ENCODE measurements at places on chromosomes 16 and 17.

DNA sequence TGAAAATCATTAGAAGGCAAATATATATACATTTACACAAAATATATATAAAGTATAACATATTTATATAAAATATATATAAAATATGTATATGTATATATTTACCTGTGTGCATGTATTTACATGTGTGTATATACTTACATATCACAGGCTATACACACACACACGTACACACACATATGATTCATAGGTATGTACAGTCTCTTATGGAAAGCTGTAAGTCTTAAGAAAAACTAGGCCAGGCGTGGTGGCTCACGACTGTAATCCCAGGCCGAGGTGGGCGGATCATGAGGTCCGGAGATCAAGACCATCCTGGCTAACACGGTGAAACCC lies 14.7 kb downstream of the TOM1L2 start:
- no peak for DNase-seq

- no peak for DNase-seq
Measured at GRCh38 chr17:58088624-58089023, 5.4 kb downstream of the DYNLL2 start.

DNA sequence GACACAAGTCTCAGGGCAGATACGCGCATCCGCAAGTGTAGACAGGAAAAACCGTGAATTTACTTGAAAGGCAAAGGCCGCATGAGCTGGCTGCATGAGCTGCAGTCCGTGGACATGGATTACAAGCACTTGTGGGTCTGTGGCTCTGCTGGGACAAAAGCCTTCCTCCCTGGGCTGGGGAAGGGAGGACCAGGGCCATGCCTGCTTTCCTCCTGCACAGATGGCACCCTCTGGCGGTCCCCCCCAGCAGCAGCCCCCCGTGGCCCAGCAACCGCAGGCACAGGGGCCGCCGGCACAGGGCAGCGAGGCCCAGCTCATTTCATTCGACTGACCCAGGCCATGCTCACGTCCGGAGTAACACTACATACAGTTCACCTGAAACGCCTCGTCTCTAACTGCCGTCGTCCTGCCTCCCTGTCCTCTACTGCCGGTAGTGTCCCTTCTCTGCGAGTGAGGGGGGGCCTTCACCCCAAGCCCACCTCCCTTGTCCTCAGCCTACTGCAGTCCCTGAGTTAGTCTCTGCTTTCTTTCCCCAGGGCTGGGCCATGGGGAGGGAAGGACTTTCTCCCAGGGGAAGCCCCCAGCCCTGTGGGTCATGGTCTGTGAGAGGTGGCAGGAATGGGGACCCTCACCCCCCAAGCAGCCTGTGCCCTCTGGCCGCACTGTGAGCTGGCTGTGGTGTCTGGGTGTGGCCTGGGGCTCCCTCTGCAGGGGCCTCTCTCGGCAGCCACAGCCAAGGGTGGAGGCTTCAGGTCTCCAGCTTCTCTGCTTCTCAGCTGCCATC lies 1.7 kb upstream of the MRPL12 start:
- DNase-seq: no peak

DNA sequence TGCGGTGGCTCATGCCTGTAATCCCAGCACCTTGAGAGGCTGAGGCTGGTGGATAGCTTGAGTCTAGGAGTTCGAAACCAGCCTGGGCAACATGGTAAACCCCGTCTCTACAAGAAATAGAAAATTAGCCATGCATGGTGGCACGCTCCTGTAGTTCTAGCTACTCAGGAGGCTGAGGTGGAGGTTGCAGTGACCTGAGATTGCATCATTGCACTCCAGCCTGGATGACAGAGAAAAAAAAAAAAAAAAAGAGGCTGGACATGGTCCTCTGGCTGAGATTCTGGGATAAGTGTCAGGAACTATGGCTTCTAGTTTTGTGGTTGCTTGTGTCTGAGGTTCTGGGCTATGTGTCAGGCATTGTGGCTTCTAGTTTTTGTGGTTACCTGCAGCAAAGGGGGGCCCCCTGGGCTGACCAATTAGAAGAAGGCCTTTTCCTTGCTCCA lies 7.0 kb downstream of the KSR1 start:
- no peak for DNase-seq

DNA sequence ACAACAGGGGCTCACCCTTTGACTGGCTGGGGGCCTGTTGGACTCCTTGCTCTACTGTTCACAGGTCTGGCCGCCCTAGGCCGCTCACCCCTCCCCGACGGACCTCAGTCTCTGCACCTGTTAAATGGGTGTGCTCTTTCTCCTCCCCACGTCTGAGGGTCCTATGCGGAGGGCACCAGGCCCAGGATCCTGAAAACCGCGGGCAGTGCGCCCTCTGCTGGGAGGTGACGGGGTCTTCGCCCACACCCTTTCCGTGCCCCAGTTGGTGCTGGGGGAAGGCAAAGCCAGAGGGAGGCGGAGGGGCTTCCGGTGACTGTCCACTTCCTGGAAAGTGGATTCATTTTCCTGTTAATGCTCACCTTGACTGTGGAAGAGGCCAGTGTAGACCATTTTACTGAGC lies 1010.9 kb downstream of the KCNJ18 start:
- DNase-seq: no peak

DNA sequence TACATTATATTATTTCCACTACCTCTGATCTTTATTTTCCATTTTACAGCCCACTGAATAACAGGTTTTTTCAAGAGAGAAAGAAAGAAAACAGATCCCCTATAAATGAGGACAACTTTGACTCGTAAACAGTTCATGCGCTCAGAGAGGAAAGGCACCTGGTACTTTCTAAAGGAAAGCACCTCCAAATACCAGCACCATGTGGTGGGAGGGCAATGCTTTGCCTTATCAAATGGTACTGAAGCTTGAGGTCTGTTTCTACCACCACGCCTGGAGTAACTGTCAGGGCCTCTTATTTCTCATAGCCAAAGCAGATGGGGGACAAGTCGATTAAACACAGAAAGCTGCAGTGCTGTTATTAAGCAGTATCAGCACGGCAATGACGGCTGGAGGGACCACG lies 510.3 kb upstream of the ZFHX3 start:
- DNase-seq: no peak

DNA sequence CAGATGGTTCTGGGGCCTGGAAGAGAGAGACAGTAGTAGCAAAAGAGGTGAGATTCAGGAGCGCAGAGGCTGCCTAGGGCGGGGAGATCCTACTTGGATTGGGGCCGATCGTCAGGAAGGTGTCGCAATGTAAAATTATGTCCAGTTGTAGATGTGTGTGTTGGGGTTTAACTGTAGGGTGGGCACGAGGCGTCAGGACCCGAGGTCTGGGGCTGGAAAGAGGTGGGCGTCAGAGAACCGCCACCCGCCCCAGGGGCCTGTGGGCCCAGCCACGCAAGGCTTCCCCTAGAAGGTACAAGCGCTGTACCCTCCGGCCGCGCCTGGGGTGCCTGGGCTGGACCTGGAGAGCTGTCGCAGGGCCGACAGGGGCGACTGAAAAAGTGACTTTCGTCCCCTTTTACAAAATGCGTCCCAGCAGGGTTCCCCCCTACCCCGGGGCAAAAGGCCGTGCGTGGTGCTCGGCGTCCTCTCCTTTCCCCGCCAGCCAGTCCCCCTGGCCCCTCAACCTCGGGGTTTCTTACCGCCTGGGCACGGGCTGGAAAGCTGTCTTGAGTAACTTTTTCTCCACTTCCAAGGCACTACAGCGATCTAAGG lies 2.8 kb downstream of the IRX3 start:
- no peak for DNase-seq

GRCh38 chr16:55835581-55835980 lies 2.7 kb upstream of the CES1 start:
- DNase-seq: no peak

DNA sequence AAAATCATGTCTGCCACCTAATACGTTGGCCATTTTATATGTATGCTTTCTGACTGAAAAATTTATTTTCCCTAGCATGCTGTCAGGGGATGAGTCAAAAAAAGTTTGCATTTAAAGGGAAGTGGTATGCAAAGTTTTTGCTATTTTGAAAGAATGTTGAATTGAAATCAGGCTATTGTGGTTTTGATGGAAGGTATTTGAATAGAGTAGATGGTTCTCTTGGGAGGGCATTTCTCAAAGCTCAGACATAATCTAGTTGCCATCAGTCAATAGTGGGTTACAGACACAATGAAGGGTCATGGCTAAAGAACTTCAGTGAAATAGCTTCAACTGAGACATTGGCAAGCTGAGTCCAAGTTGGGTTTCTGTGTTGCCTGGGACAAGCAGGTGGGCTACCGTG lies 102.4 kb downstream of the MAP2K6 start:
- no peak for DNase-seq

DNA sequence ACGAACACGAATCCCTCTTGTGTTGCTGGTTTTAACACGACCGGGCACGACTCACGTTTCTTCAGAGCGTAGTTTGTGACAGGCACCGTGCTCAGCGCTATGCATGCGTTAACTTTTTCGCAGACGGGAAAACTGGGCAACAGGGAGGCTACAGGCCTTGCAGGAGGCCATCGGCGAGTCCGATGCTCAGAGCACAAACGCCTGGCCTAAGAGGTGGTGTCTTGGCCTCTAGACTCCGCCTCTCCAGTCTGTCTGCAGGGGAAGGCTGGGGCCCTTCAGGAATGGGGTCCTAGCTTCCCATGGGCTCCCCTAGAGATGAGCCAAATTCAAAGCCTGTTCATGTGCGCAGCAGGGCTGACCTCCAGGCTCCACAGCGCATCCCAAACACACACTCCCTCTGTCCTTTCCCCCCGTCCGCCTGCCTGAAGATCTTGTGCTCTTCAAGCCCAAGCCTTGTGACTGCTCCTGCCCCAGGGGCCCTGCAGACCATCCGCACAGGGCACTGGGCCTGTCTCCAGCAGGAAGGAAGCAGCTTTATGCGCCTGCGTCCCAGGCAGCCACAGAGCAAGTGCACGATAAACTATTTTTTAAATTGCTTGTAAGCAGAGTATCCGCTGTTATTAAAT lies 3.1 kb downstream of the CLCN7 start:
- DNase-seq: no peak

DNA sequence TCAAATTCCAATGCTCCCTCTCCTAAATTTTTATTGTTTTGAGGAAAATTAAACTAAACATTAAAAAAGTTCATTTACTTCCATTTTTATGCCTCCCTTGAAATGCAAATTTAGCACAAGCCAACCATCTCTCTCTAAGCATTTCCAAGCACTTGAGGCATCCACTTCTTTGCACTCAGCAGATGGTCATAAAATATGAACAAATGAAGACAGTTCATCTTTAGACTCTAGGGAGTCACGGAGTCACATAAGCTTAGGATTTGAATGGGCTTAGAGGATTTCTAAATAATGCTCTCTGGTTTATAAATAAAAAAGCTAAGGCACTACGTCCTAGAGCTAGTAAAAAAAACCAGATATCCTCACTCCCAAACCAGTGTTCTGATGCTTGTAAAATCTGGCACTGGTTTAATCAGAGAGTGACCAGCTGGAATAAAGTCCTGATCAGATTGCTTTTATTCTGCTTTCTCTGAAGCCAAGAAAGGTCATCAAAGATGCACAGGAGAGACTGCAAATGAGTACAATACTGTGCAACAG lies 204.2 kb downstream of the CA10 start:
- DNase-seq: no peak

GRCh38 chr17:76182016-76182764 lies 41.1 kb upstream of the FOXJ1 start:
- DNase-seq: peak; percentile 76

GRCh38 chr17:37791447-37792399 lies 46.9 kb upstream of the HNF1B start:
- DNase-seq: no peak

- no peak for DNase-seq
Measured at GRCh38 chr16:65945493-65945892, 421.0 kb upstream of the CDH5 start.

DNA sequence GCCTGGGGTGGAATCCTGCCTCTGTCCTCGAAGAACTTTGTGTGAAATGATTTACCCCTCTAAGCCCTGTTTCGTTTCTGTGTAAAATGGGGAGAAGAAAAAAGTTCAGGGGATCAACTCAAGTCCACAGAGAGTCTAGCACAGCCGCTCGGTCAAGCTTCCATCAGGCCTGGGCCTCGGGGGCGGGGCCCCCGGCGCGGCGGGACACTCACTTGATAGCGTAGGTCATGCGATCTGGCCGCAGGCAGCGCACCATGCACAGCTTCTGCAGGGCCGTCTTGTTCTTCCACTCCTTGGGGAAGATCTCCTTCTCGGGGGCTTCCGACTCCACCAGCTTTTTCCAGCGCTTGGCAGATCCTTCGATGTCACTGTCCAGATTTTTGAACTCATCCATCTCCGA lies 65.9 kb downstream of the PGS1 start:
- DNase-seq: no peak

- no peak for DNase-seq
Measured at GRCh38 chr17:82492643-82493225, 26.8 kb upstream of the FOXK2 start.

GRCh38 chr17:34703533-34703932 lies 124.2 kb downstream of the TMEM132E start:
- DNase-seq: no peak

GRCh38 chr17:49397586-49397985 lies 17.1 kb downstream of the PHB1 start:
- DNase-seq: no peak

- no peak for DNase-seq
Measured at GRCh38 chr17:17970699-17971430, 1.3 kb downstream of the TOM1L2 start.

DNA sequence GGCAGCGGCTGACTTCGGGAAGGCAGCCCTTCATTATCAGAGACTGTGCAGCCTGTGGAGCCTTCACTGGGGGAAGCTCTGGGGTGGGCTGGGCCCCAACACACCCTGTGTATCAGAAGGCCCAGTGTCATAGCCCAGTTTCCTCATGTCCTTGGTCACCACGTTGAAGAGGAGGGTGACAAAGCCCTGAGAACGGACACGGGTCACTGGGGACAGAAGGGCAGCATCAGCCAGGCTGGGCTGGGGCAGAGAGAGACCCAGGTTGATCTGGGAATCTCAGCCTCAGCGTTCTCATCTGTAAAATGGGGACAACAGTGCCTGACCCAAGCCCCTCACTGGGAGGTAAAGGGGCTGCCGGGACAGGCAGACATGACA lies 19.3 kb downstream of the B9D1 start:
- no peak for DNase-seq

GRCh38 chr17:74742153-74742515 lies 5.1 kb downstream of the RAB37 start:
- DNase-seq: no peak

DNA sequence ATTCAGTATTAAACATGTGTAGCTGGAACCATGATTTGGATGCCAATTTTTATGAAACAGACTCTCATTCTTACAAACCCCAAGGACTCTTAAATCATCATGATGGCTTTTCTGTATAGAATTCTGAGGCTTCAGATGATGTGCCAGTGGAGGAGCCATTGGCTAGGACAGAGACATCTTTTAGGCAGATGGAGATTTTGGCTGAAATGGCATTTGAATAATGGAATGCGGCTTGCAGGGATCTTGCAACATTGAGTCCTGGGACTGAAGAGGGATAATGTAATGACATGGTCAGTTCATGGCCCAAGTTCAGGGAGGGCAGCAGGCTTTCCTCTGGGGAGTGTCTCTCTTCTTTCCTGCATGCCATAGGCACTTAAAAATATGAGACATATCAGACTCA lies 172.4 kb downstream of the ABCA8 start:
- DNase-seq: no peak
